ENCODE measurements at places on chromosomes 12 and 14. TPM values are rescaled to one million over a fixed set of nuclear protein-coding genes. Genes with fewer than 3 reads are reported as not detected.

SLCO1B1 gene
- not detected for total RNA-seq

AVPR1A gene
- 43.7 TPM for total RNA-seq

DEGS2 gene
- total RNA-seq: 6.5 TPM

DNA sequence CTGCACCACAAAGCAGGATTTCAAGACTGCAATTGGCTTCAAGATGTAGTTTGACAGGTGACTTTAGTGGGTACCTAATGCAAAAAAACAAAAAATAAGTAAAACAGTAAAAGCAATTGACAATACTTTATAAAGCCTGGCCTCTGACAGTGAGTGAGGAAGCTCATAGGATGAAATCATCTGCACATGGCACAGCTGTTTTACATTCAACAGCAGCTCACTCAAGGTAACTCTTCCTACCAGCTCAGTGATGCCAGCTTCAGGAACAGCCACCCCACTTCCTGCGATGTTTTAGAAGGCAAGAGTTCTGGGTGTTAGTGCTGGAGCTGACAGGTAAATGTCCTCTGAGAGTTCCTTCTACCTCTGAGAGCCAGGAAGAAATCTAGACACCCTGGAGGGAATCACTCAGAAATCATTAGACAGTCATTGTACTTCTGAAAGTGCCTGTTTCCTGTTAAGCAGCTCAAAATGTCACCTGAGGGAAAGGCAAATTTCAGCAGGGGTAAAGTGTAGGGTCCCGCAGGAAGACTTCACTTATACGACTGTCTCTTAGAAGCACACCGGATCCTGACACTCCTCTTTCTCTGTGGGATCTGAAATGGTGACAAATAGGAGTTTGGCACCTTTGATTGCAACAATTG lies 99.9 kb downstream of the FOXN3 start:
- no peak for DNase-seq

DNA sequence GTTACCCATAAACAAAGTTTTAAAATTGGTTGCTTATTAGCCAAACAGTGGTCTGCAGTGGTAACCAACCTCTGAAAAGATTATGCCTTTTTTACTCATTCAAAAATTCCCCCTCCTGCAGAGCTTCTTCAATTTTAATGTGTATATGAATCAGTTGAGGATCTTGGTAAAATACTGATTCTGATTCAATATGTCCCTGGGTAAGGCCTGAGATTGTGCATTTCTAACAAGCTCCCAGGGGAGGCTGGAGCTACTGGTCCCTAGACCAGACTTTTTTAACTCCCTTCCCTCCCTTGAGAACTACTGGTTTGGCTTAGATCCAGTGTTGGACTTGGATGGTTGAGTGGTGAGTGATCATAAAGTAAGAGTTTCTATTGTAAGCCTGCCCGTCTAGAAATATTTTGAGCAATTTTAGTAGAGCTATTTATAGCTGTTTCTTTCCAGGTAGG lies 90.2 kb downstream of the FUT8 start:
- DNase-seq: no peak

DNA sequence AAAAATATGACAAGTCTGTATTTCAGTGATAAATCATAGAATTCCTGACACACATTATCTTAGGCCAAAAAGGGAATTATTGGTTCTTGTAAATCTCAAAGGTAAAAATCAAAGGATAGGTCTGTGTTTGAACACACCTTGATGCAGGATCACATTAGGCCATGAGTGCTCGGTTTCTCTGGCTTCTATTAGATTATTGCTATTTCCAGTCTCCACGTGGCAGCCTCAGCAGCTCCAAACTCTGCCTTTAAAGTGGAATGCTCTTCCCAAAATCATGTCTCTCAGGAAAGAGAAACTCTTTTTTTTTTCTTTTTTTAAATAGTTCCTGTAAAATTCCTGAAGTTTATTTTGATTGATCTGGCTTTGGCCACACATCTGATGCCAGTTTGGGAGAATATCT lies 105.6 kb upstream of the FRMD6 start:
- DNase-seq: no peak

DNA sequence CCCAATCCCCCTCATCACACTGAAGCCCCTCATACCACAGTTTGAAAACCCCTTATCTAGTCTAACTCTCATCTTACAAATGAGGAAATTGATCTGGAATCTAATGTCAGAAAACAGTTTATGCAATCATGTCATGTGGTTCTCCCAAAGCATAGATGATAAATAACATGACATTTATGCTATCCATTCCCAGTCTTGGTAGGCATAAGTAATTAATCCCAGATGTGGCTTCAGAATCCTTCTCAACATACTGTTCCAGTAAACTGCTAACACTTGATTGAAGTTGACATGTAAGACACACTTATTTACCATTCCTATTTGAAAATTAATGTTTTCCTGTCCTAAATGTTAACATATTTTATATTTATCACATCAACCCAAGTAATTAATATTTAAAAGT lies 168.7 kb downstream of the GALC start:
- no peak for DNase-seq

DNA sequence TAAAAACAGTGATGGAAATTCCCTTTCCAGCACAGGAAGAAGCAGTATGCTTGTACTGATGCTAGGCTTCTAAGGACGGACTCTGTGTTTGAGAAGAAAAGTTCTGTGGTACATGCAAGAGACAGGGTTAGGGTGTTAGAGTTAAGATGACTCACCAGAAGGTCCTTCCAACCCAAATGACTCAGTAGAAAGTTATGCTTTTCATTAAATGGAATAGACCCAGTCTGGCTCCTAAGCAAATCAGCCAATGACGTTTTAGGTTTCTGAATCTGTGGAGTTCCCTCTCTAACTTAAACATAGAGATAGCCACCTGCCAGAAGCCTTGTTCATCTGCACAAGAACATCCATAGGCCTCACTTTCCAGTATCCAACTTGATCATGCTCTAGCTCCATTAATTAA lies 5.7 kb downstream of the PTHLH start:
- no peak for DNase-seq

DNA sequence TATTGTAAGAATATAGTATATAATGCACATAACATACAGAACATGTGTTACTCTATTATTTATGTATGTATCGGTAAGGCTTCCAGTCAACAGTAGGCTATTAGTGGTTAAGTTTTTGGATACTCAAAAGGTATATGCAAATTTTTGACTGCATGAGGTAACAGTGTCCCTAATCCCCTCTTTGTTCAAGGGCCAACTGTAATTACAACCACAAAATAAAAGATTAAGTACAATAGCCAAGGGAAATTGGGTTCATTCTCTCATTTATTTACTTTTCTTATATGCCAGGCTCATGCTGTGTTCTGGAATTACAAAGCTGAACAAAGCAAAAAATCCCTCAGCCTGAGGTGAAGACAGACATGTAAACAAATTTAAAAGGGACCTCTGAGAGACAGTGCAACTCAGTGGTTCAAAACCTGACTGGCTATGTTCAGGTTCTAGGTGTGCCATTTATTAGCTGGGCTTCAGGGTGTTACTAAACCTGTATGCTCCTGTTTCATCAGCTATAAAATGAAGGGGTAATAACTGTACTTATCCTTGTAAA lies 43.4 kb upstream of the TSPAN8 start:
- DNase-seq: no peak

DNA sequence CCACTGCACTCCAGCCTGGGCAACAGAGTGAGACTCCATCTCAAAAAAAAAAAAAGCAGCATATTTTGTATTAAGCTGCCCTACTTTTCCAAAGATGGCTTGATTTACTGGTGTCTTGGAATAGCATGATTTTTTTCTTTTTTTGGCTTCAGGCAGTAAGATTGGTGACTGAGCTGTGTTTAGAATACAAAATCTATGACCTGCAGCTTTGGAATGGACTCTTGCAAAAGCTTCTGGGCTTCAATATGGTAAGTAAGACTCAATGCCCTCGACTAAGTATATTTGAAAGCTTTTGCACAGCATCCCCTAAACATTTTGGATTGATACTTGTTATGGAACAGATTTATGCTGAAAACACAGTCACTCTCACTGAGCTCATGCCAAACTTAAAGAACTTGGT lies 87.8 kb downstream of the KNTC1 start:
- DNase-seq: no peak

GRCh38 chr14:53553221-53553620 lies 400.1 kb upstream of the DDHD1 start:
- DNase-seq: no peak

- no peak for DNase-seq
Observed at GRCh38 chr12:34402899-34403705, 380.8 kb downstream of the ALG10 start.

DNA sequence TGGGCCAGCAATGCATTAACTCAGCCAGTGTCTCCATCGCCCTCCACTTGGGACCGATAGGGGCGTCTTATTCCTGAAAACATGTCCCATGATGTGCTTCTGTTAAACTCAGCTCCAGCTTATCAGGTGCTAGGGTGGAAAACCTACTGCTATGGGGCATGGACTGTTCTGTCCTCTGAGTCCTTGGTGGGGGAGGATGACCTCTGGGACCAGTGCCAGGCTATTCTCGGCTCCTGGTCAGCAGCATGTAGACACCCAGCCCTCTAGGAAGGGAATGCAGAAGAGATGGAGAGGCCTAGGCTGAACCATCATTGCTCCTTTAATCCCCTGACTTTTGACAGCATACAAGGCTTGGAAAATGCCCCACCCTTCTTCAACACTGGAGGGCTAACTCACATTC lies 486.2 kb downstream of the MED13L start:
- DNase-seq: no peak

- DNase-seq: no peak
Observed at GRCh38 chr14:76376409-76376877, 506 bp downstream of the ESRRB start.

All from urinary bladder (tissue), 4 donors.